ENCODE measurements at places on chromosomes 2 and 18.

GRCh38 chr18:4455113-4455811 lies at the start of gene DLGAP1:
DLGAP1 (minus strand) TSS chr18:4455307.
- no peak for DNase-seq

GRCh38 chr2:98560256-98560771 lies 48.0 kb downstream of the COA5 start:
- no peak for DNase-seq

GRCh38 chr2:7378591-7378990 lies 461.4 kb downstream of the RNF144A start:
- no peak for DNase-seq

DNA sequence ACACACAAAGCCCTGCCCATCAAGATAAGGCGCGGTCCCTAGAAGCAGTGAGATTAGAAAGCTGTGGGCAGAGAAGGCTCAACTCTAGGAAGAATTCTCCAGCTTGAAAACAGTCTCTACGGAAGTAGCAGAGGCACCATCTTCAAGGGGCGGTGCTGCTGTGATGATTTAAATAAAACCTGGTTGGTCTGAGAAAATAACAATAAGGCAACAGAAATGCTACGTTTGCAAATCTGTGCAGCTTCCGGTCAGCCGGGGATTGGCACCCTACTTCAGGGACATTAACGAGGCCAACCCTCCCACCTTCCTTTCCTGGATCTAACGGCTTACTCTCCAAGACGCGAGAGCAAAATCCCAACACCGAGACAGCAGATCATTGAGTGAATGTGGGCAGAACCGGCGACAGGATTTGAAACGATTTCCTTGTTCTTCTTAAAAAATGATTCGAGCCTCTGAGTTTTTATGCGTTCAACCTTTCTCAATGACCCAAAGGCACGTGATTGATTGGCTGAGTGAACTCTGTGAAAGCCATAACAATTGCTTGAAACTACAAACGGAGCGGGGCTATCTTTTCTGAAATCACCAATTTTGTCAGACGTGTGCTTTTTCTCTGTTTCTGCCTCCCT lies 93.7 kb upstream of the ZNF516 start:
- no peak for DNase-seq

DNA sequence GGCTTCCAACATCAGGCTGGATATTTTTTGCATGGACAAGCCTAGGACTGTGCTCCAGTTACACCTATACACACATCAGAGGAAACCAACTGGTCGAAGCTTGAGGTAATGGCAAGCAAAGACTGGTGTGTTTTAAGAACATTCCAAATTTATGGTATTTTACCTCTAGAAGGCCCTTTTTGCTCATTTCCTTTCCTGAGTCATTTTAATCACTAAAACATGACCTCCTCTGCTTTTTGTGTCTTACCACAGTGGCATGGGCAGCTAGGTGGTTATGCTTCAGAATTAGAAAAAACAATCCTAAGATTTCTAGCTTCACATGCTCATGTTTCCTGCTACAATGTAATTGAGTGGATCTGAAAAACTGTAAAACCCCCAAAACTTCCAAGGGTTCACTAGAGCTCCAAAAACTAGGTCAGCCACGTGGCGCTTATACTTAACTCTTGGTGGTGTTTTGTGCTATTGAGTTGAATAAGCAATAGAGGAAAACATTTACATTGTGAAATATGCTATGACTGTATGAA lies 30.6 kb upstream of the CHRNA1 start:
- DNase-seq = no peak

DNA sequence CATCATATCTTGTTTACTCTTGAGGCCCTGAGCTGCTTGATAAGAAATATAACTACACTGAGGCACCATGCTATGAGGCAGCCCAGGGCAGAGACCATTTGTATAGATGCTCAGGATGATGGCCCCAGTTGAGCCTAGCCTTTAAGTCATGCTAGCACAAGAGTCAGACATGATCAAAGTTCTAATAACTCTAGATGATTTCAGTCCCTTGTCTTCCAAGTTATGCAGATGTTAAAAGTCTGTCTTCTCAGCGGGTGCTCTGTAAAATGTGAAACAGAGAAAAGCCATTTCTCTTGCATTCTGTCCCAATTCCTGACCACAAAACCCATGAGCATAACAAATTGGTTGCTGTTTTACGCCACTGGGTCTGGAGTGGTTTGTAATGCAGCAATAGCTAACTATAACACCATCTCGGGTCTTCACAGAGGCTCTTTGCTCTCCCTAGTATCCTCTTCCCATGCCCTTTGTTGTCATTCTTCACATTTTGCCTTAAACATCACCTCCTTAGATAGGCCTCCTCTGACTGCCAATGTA lies 49.6 kb downstream of the NXPH2 start:
- no peak for DNase-seq

- DNase-seq = no peak
Observed at GRCh38 chr2:223055140-223055539, 3.1 kb downstream of the KCNE4 start.

GRCh38 chr18:79496978-79497637 lies 101.4 kb downstream of the NFATC1 start:
- DNase-seq = no peak

DNA sequence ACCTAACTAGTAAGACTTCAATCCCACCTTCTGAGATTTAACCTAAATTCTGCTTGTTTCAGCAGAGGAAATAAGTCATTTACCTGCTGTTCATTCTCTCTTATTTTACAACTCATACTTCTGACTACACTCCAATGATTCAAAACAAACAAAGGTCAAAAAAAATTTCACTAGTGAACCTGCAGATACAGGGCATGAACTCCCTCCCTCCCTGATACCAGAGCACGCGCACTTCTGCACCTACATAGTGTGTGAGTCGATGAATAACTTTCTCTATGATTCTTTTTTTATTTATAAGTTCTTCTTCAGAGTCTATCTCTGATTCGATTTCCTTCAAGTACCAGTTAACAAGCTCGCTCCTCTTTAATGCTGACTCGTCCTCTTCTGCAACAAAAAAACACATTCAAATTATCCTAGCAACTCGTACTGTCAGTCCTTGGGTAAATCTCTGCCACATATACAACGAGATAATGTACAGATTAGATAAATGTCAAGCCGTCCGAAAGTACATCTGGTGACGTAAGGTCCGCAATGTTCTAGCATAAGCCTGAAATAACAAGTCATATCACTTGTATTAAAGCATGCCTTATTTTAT lies 7.4 kb upstream of the LCT start:
- no peak for DNase-seq

DNA sequence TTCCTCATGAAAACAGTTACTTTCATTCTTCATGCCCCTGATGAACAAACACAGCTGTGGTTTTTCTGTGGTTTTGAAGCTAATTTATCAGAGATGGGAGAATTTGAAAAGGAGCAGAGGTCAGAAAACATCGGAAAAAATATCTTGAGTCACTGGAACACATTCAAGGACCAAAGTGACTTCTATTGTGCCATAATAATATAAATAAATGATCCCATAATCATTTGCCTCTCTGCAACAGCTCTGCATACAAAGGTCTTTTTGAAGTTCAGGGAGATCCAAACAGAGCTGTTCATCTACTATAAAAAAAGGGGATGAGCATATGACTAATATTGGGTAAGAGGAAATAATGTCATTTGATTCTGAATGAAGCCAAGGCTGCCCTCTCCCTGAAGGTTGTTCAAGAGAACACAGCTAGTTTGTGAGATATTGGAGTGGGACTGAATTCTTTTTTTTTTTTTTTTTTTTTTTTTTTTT lies 201.3 kb upstream of the GALNT5 start:
- no peak for DNase-seq

DNA sequence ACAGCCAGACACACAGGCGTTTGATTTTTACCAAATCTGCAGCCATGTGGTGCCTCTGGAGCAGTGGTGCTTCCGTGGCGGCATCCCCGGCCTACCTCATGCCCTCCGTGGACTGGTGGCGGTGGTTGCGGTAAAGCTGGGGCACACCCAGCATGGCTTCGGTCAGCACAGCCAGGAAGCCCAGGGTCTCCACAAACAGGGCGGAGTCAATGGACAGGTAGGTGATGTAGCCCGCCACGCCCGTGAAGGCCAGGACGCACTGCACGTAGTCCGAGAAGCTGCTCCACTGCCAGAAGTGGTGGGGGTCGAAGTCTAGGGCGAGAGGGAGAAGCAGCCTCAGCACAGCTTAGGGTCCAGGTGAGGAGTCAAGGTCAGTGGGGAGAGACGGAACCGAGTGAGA lies 32.4 kb downstream of the SLC66A2 start:
- no peak for DNase-seq

- no peak for DNase-seq
Observed at GRCh38 chr2:216018709-216019108, 5.4 kb upstream of the MREG start.

DNA sequence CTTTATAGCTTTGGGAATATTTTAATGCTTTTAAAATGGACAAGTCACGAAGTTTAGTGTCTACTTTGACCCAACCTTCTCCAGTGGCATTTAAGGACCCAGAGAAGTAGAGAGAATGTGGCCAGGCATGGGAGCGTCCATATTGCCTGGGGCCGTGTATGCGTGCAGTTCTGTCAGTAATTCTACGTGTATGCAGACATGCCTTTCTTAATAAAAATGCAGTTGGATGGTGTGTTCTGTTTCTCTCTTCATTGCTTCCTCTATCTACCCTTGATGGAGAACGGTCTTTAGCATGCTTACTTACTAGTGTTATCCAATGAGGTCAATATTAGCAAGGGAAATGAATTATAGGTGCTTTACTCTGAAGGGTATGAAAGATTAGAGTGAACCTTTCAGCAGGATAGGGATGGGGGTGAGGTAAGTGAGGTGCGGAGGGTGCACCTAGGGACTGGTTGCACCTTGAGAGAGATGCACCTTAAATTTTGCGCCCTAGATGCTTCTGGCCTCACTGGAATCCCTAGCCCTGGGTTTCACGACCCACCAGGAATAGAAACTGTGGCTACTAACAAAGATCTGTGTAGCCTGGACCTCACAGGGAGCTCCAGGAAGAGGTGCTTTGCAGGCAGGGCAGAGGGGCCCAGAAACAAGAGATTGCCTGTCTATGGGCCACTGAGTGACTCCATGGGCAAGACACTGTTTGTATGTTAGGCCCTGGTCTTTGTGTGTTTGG lies 194.3 kb downstream of the MYCN start:
- no peak for DNase-seq

DNA sequence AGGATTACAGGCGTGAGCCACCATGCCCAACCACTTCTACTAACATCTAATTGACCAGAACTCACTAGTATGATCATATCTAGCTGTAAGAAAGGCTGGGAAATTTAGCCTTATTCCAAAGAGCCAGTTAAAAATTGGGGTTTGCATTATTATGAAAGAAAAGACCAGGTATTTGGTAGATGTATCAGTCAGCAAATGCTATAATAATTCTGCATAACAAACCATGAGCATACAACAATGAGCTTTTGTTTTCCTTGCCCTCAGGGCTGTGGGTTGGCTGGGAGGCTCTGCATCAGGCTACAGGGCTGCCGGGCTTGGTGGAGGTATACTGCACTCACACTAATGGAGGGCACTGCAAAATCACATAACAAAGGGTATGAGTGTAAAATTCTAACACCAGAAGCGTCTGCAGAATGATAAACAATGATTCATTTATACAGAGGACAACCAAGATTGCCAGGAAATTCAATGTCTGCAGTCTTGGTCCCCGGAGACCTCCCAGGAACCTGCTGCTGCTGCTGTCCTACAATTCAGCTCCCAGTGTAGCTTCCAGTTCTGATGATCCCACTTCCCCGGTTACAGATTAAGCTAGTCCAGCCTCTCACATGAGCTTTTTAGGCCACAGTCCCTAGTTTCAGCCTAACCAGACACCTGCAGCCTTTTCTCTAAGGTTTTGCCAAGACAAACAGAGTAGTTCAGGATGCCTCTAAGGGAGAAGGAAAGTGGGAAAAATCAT lies 32.2 kb upstream of the ST3GAL5 start:
- DNase-seq = no peak

- no peak for DNase-seq
Observed at GRCh38 chr2:149568138-149568537, 19.4 kb downstream of the MMADHC start.

GRCh38 chr2:175976391-175977157 lies 25.5 kb downstream of the LNPK start:
- no peak for DNase-seq

GRCh38 chr2:151056870-151057269 lies 204.8 kb downstream of the RBM43 start:
- no peak for DNase-seq

GRCh38 chr18:78732273-78733210 lies 247.1 kb upstream of the SALL3 start:
- DNase-seq = no peak

- no peak for DNase-seq
Observed at GRCh38 chr2:148642891-148643416, 1.6 kb upstream of the EPC2 start.

- no peak for DNase-seq
Observed at GRCh38 chr2:42053482-42053790, 5.6 kb downstream of the PKDCC start.
